SJSA1 (cell line): ENCODE measurements at places on chromosomes 12 and 14. TPM values are rescaled to one million over a fixed set of nuclear protein-coding genes. Genes with fewer than 3 reads are reported as not detected.

DNA sequence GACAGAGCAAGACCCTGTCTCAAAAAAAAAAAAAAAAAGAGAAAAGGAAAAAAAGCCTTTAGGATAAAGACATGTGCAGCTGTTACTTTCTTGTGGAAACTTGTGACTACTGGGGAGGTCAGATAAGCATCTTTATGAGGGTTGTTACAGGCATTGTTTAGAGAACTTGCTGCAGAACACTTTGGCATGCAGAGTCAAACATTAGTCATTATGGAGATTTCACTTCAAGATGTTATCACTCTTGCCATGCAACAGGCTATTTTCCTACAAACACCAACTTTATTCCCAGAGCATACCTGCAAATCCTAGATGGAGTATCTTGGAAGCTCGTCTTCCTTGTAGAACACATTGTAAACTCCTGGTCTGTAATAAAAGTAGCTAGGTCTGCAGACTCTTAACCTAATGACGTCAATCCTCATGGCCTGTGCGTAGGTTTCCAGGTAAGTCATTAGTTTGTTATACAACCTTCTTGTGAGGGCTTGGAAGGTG, 36.3 kb upstream of the WDR89 start:
- DNase-seq = peak; percentile 60

The EPYC gene
- total RNA-seq = 0.05 TPM in 1 of 2 replicates, not detected in the other

DNA sequence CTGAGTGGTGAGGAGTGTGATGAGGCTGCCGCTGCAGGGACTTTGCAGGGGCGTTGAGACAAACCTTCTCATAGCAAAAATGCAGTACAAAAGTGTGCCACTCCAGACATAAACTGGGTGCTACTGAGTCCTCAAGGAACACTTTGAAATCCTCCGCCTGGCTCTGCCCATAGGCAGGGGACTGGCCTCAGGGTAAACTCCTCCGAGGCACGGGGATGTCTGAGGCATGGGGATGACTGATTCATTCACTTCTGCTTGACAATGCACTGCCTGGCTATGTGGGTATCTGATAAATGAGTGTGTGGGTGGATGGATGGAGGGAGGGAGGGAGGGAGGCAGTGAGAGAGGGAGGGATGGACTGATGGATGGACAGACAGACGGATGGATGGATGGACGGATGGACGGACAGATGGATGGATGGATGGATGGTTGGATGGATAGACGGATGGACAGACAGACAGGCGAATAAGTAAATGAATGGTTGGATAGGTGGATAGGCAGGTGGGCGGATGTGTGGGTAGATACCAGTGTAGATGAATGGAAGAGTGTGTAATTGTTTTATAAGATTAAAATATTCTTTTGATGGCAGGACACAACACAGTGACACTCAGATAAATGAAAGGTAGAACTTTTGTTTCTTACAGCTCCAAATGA, 2.1 kb upstream of the BDKRB2 start:
- DNase-seq = no peak

- no peak for DNase-seq
Measured at GRCh38 chr14:101963052-101963451, 1.3 kb upstream of the DYNC1H1 start.

DNA sequence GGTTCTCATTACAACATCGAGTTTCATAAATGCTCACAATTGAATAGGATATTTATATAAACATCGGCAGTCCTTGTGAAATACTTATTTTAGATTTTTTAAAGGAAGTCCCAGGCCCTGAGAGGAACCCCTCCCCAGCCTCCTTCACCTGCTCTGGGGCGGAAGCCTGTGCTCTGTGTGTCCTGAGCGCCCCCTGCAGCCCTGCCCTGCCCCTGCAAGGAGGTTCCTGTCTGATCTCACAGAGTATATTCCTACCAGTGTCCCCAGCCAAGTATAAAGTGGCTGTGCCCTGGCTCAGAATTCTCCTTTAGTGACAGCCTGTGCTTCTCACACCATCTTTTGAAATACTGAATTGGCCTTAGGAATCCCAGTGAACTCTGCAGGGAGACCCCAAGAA, 659.5 kb downstream of the TMEM121 start:
- no peak for DNase-seq

GRCh38 chr12:53518381-53518780, 11.1 kb upstream of the NPFF start:
- no peak for DNase-seq

- no peak for DNase-seq
Measured at GRCh38 chr14:66717561-66718140, 209.7 kb downstream of the GPHN start.

GRCh38 chr14:60248697-60249318, at the start of gene PPM1A:
TSS of gene PPM1A (plus strand) at chr14:60249221. CDS start at chr14:60282704, 33,483 bp downstream.
- peak; percentile 94 for DNase-seq

The FLVCR2 gene
- 0.09 and 0.39 TPM in 2 replicates for total RNA-seq

DNA sequence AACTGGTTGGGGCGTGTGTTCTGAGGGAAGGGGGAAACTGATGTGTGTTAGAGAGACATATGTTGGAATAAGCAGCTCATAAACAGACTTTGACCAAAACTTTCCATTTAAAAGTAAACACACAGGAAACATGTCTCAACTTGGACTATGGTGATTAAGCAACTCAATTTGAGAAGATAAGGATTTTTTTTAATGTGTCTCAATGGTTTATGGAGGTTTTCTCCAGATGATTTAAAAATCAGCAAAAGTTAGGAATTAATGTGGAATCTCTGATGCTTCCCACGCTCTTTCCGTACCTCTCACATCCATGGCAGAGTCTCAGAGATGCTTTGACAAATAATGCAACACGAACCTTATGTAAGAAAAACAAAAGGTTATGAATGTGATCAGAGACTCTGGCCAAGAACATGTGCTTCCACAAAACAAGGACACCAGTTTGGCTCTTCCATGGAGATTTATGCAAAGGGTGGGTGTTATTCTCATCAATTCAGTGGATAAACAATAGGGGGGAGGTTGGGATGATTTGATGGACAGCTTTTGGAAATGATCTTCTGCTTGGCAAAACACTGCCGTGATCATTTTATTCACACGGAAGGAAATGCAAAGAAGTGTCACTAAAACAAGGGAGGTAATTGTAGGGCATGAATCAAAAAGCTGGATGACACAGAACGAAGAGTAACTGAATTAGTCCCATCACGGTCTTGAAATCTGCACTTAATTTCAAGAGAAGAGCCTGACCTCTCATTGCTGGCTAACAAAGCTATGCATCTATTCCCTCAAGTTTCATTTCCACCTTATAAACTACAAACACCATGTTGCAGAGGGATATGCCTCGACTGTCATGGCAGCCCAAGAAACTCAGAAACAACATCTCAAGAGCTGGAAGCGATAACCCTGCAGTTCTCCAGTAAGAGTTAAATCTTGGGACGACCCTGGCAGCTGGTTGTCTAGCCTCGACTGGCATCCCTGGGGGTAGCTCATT, 76.5 kb downstream of the FOXN3 start:
- no peak for DNase-seq

- DNase-seq = no peak
Measured at GRCh38 chr12:65681226-65681625, 143.1 kb upstream of the HMGA2 start.

GRCh38 chr14:52683985-52684520, 11.3 kb downstream of the ERO1A start:
- no peak for DNase-seq

GRCh38 chr14:75909630-75910029, 72.2 kb downstream of the TGFB3 start:
- DNase-seq = no peak

GRCh38 chr14:77158175-77158881, 16.7 kb upstream of the ZDHHC22 start:
- peak; percentile 40 for DNase-seq

GRCh38 chr14:99852578-99852977, 59.4 kb downstream of the EML1 start:
- no peak for DNase-seq

DNA sequence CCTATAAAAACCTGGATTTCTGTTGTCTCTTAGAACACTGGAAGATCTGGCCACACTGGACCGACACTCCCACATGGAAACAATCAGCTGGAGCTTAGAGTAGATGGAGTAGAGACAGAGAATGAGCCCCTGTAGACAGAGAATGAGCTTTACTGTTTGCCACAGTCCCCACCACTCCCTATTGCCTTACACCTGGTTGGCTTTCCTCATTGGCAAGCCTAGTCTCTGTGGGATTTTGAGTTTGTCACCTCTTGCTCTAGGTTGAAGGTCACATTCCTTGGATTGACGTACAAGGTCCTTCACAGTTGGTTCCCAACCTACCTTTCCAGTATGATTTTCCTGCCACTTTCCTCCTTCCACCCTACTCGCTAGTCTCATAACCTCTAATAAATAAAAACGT, 2.0 kb upstream of the HCAR1 start:
- no peak for DNase-seq

GRCh38 chr12:22672951-22673350, 48.0 kb downstream of the ETNK1 start:
- DNase-seq = no peak

DNA sequence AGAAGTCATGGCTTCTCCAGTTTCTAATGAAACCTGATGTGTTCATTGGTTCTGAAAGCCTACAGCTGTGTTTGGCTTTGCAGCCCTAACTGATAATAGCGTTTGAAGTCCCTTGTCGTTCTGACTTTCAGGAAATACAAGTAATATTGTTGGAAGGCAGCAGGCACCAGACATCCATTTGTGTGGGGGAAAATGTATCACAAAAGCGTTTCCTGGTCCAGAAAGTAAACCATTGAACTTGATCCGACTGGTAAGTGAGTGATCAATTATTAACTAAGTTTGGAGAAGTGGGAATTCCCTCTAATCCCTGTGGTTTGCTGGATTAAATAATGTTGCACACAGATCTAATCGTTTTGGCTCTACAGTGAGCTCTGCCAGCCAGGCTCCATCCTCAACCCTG, 77.3 kb upstream of the LTA4H start:
- no peak for DNase-seq

The ATL1 gene
- 2.3 and 11.2 TPM in 2 replicates for total RNA-seq

- no peak for DNase-seq
Measured at GRCh38 chr14:77562681-77563080, 53.8 kb downstream of the SPTLC2 start.

The CCNB1IP1 gene
- total RNA-seq = 33.0 and 51.8 TPM in 2 replicates

DNA sequence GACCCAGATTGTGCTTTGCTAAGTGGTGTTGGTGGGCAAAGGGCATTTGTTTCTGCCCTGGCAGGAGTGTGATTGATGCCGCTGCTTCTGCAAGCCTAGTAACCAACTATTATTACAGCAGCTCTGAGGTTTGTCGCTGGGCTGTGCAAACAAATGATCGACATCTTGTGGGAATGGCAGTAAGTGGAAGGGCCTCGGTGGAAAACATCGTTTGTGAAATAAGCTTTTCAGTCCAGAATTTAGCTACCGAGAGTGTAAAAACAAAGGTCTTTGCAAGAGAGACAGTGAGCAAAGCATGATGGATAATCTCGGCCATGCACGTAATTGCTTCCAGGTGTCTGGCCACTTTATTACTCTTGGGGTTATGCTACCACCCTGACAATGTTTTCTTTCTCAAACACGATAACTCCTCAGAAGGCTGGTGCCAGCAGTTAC, 397.7 kb upstream of the PRICKLE1 start:
- no peak for DNase-seq

DNA sequence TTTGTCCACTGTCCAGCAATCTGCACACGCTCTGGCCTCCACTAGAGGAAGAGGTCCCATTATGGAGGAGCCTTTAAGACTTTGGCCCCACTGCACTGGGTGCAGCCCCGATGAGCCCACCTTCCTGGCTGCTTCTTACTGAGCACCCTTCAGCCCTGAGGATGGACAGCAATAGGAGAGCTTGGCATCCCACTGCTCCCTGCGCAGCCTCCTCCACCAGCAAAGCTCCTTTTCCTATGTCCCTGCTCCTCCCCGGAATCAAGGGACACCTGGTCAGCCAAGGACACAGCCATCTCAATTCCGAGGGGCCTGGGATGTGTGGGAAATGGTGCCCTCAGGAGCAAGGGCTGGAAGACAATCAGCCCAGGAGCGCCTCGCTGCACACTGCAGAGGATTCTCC, 94.7 kb downstream of the GCH1 start:
- DNase-seq = no peak

- DNase-seq = peak; percentile 49
Measured at GRCh38 chr12:78293059-78293686, 462.5 kb downstream of the NAV3 start.

GRCh38 chr12:119565404-119565803, 28.2 kb upstream of the TMEM233 start:
- no peak for DNase-seq

- DNase-seq = no peak
Measured at GRCh38 chr12:77998236-77998786, 167.6 kb downstream of the NAV3 start.

The GLT1D1 gene
- not detected in 2 replicates for total RNA-seq

DNA sequence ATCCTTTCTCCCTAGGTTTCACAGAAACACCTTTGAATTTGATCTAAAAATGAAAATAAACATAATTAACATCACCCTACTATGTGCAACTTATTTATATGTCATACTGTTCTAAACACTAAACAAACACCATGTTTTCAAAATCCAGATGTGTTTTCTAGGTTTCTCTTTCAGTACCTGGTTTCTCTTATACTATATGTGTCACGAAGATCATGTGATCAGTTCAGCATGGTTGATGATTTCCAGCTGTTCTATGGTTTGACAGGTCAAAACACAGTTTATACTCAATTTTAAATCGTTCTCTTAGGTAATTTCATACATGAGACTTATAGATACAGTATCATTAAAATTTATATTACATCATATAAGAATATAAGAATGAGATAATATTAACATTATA, 373.1 kb downstream of the SOX5 start:
- no peak for DNase-seq

GRCh38 chr14:103448097-103448496, 62.9 kb downstream of the MARK3 start:
- DNase-seq = no peak

DNA sequence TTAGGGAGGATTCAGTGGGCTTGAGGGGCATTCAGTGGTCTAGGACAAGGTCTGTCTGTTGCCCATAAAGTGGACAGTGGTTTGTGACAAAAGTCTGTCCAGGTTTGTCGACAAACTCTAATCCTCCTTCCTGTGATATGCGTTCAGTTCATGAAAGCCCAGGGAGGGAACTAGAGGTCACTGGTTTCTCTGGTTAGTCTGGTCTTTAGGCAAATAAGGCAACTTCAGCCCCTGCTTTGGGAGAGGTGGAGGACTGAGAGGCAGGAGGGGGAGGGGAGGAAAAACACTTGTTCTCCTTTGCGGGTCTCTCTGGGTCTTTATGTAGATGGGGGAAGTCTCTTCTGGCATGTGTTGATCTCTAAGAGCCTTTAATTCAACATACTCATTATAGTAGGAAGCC, 235.1 kb upstream of the PWP1 start:
- peak; percentile 37 for DNase-seq

The E2F7 gene
- 11.6 and 22.1 TPM in 2 replicates for total RNA-seq

DNA sequence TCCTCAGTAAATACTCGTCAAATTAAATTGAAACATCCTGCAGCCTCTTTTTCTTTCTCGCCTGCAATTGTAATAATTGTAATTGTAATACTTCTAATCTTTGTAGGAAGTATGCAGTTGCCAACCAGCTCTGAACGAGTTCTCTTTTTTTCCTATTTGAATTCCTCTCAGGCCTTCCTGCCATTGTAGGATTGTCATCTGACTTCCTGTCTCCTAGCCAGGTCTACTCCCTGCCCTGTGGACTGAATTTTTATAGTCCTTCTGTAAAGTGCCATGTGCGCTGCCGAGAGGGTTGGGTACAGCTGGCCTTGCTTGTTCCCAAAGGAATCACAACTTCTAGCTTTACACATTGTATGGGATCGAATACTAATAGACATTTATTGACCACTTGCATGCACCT, 183.3 kb downstream of the SSPN start:
- DNase-seq = no peak
